Calu3 (cell line): ENCODE measurements at places on chromosomes 12 and 14. TPM values are rescaled to one million over a fixed set of nuclear protein-coding genes. Genes with fewer than 3 reads are reported as not detected.

GRCh38 chr14:78446807-78447206 is 276.6 kb downstream of the NRXN3 start:
- DNase-seq = no peak

Gene ERP27
- total RNA-seq = 0.17 and 2.3 TPM in 2 replicates

Gene ASPG
- not detected in 2 replicates for total RNA-seq

- DNase-seq = no peak
Observed at GRCh38 chr12:117521346-117521745, 159.9 kb upstream of the NOS1 start.

DNA sequence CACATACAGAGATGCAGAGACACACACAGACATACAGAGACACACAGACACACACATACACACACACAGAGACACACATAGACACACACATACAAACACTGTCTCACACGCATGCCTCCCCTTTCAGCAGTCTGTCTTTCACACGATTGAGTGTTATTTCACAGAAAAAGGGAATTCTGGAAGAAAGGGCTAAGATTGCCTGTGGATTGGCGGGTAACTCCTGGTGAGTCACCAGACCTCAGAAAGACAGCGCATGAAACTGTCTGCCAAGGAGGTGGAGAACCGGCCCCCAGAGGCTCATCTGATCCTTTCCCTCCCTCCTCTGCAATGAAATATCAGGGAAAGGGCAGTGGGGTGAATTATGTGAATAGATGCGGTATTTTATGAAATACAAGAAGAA is 127.2 kb upstream of the GSC start:
- no peak for DNase-seq

- DNase-seq = no peak
Observed at GRCh38 chr12:21451529-21451928, 14.1 kb downstream of the PYROXD1 start.

- DNase-seq = no peak
Observed at GRCh38 chr14:93245764-93246420, 38.8 kb downstream of the UBR7 start.

- DNase-seq = peak; percentile 68
Observed at GRCh38 chr12:57089271-57090245, 644 bp downstream of the NAB2 start.

- no peak for DNase-seq
Observed at GRCh38 chr14:65731933-65732506, 319.5 kb downstream of the FUT8 start.

DNA sequence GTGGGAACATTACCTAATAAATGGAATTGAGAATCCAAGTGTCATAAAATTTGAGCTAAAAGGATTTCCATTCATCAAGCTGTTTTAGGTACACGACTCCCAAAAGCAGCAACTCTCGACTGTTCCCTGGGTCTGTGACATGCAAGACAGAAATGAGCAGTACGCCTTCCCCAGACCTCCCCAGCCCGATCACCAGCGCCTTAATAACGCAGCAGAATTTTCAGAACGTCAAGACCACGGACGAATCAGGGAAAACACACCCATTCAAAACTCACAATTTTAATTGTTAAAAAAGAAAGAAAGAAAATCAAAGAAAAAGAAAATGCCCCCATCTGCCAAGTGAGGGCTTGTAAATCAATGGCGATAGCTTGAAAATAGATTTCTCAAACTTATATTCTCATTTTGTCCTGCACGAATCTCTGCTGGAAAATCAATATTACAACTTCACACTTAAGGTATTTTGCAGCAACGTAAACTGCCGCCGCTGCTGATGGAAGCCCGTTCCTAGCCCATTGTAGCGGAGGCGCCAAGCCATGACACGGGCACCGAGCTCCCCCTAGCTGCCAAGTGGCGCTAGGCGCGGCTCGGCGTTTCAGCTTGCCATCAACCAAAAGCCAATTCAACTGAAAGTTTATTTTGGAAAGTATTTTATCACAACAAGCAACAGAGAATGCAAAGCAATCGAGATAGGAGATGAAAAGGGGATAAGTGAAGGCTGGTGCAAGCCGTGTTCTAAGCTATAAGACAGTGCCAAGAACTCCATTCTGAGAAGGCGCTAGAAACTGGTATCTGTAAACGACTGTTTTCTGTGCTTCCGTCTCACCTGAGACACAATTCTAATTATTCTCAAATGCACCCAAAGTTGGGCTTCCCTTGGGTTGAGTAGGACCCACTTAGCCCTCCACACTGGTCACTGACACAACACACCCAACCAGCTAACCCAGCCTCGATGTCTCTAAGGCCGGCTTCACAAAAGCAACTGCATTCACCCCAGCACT is 5.5 kb downstream of the BCL11B start:
- peak; percentile 84 for DNase-seq

Gene NELL2
- 0.42 TPM in 1 of 2 replicates, not detected in the other for total RNA-seq

Gene B3GNT4
- total RNA-seq = 0.47 and 1.1 TPM in 2 replicates

DNA sequence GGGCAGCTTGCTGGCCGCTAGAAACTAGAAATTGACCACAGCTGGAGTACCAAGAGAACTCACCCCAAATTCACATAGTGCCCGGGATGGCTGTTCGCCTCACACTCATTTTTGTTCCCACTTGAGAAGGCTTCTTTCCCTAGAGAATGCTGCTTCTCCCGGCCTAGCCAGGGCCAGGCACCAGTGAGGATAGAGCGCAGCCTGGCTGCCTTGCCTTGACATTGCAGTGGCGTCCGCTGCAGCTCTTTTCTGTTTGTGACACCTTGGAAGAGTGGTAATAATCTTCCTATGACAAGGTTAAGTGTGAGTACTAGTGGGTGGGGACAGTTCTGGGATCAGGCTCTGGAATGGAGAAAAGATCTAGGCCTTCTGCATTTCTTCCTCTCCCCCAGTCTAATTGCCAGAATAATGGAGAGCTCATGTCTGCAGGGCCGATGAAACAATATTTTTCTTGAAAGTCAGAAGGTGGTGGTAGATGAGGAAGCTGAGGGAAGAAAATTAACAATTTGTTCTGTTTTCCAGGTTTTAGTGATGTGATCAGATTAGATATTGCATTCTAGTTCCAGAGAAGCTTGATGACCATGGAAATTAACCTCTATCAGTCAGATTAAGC is 3.7 kb downstream of the TMEM253 start:
- DNase-seq = peak; percentile 69

GRCh38 chr12:26571560-26571959 is 261.4 kb downstream of the ITPR2 start:
- DNase-seq = no peak

DNA sequence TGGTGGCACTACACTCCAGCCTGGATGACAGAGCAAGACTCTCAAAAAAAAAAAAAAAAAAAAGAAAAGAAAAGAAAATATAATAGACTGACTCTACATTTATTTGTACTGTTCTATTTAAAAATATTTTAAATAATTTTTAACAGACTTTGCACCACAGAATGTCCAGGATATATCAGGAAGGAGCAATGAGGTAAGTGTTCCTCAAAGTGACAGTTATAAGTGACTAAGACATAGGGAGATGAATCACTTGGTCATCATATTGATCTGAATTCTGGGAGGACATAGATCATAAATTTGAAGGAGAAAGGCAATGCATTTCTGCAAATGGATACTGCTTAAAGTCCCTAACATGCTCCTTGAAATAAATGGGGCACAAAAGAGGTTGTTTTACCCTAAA is 221.5 kb downstream of the KCNC2 start:
- DNase-seq = no peak

DNA sequence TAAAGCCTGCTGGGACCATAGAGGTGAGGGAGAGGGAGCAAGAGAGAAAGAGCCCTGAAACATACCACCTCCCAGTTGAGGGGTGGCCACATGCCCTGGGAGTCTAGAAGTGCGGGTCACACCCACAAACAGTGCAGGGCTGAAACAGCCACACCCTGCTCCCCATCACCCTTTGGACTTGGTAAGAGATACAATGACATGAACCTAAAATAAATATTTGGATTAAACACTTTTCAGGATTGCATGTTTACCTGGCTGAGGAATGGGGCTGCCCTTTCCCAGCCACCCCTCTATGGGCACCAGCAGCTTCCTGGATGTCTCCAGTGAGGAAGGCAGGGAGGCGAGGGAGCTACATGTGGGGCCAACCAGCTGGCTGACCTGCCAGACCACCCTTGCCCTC is 39.0 kb upstream of the TC2N start:
- DNase-seq = no peak

GRCh38 chr12:53985994-53986685 is 1.2 kb downstream of the HOXC10 start:
- DNase-seq = peak; percentile 51

Gene CD9
- total RNA-seq = 124 and 128 TPM in 2 replicates

DNA sequence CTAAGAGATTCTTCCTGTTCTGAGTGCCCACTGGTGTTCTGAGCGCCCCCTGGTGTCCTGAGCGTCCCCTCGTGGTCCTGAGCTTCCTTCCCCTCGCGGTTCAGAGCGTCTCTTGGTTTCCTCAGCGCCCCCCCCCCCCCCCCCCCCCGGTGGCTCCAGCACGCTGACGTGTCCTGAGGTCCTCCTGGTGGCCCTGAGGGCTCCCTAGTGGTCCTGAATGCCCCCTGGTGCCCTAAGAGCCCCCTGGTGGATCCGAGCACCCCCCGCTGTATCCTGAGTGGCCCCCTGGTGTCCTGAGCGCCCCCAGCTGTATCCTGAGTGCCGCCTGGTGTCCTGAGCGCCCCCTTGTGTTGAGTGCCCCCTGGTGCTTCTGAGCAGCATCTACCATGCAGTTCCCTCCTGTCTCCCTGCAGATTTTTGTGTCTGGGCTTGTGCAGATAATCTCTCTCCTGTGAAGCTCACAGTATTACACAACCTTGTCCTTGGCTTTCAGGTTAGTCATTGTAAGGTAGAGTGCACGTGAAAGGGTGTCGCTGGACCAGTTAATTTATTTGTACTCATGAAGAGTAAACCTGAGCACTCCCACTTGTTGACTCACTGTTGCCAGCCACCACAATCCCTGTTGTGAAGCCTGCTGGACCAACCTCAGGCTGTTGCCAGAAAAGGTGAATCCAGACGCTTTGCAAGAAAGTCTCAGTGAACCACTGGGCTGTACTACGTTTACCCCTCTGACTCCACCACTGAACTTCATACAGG is 1168.4 kb downstream of the TMEM121 start:
- no peak for DNase-seq

DNA sequence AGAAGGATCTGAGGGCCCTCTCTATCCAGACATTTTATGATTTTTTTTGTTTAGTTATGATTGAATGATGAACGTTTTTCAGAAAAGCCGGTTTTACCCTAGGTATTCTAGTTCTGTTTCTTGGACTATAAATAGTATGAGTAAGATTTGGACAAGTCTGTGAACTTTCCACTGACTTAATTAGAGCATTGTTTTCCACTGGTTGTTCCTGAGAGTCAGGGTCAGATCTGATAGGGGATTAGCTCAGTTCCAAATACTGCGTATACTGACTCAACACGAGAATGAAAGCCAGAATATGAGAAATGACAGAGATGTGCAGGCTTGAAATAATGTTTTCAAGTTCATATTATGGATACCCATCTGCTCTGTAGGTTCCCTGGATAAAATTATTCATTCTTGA is 361.6 kb downstream of the AEBP2 start:
- DNase-seq = no peak

- no peak for DNase-seq
Observed at GRCh38 chr12:27367078-27367477, 34.4 kb downstream of the BMAL2 start.

GRCh38 chr12:90940872-90941499 is 14.0 kb downstream of the CCER1 start:
- DNase-seq = no peak

DNA sequence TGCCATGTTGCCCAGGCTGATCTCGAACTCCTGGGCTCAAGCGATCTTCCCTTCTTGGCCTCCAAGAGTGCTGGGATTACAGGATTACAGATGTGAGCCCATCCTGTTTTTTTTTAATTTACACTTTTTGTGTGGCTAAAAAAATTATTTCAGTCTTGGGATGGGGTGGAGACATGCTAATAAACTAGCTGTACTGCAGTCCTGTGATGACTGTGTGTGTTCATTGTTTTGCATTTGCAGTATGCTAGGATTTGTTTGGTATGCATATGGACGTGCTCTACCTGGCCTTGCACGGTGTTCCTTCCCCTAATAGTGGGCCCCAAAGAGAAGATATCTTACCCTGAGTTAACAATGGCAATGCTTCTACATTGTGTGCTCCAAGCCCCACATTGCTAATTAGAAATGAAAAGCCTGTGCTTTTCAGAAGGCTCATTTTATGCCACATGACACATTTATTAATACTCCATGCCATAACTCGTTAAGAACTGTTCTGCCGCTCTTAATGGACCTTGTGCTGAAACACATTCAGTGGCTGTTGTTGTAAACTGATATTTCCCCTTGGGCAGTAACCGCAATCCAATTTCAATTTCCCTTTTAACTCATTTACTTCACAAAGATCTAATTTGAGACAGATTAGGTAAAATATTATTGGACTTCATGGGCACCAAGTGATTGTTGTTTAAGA is 86.4 kb downstream of the SCN8A start:
- no peak for DNase-seq

Gene KRT72
- not detected in 2 replicates for total RNA-seq

DNA sequence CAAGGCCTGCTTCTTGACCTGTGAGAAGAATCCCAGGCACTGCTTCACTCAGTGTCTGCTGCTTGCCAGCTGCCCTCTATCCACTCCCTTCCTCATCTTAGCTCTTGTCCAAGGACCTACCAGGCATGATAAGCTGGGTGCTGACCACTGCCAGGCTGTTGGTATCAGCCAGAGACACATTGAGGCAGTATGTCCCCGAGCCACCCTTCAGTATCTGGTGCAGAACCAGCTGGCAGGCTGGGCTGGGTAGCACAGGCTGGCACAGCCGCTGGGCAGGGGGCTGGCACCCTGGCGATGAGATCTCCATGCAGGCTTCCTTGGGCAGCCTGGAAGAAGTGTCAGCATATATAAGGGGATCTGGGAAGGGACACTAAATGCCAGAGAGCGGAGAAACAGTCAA is 10.5 kb downstream of the PMEL start:
- DNase-seq = no peak

- no peak for DNase-seq
Observed at GRCh38 chr12:27627123-27627852, 69.0 kb upstream of the REP15 start.

- no peak for DNase-seq
Observed at GRCh38 chr14:104440297-104440956, 139.1 kb upstream of the C14orf180 start.

- DNase-seq = no peak
Observed at GRCh38 chr12:124289634-124290600, 5.0 kb upstream of the RFLNA start.

- no peak for DNase-seq
Observed at GRCh38 chr14:87411370-87411769, 581.6 kb downstream of the GALC start.

DNA sequence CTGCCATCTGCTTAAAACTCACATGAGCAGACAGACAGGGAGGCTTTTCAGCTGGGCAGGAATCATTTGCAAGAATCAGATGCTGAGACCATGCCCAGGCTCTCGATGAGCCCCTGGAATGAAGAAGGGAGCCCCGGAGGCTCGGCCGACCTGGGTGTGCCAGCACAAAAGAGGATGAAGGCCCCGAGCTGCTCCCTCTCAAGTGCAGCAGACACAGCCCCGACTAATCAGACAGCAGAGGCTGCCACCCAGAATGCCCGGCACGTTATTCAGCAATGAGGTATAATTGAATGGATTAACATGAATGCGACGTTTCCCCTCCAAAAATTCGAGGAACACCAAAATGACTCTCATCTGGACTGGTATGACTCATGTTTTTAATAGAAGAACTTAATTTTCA is 58.9 kb downstream of the BCL11B start:
- DNase-seq = no peak

Gene CISTR
- not detected in 2 replicates for total RNA-seq

Gene SLCO1A2
- not detected in 2 replicates for total RNA-seq

GRCh38 chr12:16076970-16077522 is 165.9 kb downstream of the DERA start:
- no peak for DNase-seq

Gene KLRD1
- total RNA-seq = 0.14 TPM in 1 of 2 replicates, not detected in the other

Gene CAPZA3
- total RNA-seq = 0.34 and 0.45 TPM in 2 replicates
